ENCODE measurements at places on chromosomes 16 and 17.
A peak's percentile ranks its signal among the peaks of the same experiment; 100 is the strongest.

GRCh38 chr17:80414508-80414802 lies 512 bp upstream of the ENDOV start:
- DNase-seq = no peak

DNA sequence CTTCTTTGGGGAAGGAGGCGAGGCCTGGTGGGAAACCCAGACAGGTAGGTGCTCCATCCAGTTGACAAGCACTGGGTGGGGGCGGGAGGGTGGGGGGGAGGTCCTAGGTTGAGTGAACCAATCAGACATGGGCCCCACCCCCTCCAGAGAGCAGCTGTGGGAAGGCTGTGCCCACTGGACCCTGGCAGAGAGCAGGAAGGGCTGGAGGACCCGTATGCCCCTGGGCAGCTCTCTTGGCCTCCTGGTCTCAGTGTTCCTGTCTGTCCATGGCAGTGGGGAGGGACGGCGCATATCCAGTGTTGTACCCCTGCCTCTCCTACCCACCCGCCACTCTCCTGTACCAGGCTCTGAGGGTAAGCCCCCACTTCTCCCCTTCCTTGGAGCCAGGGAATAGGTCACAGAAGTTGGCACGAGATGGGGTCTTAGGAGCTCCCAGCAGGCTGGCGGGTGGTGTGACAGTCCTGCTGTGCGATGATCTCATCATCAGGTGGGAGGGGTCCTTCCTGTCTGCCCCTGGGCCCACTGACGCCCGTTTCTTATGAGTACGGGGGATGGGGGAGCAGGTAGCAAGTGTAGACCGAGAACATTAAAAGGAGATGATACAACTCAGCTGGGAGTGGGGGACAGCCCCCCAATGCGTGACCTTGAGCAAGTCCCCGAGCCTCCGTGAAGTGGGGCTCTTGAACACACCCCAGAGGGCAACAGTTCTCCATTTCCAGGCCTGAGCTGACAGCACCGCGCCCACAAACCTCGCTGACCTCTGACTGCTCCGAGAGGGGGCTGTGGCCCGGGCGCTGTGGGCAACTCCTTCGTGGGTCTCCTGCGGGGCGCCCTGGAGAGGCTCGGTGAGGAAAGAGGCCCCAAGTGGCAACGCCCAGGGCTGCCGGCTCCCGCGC lies 1.2 kb upstream of the ZFPM1 start:
- DNase-seq = no peak

GRCh38 chr17:34958438-34958837 lies 2.8 kb downstream of the CCT6B start:
- DNase-seq = no peak

- DNase-seq = peak; percentile 64
Measured at GRCh38 chr17:27494192-27495091, 38.2 kb downstream of the KSR1 start.

- no peak for DNase-seq
Measured at GRCh38 chr16:2234813-2235170, 1.5 kb upstream of the DNASE1L2 start.

DNA sequence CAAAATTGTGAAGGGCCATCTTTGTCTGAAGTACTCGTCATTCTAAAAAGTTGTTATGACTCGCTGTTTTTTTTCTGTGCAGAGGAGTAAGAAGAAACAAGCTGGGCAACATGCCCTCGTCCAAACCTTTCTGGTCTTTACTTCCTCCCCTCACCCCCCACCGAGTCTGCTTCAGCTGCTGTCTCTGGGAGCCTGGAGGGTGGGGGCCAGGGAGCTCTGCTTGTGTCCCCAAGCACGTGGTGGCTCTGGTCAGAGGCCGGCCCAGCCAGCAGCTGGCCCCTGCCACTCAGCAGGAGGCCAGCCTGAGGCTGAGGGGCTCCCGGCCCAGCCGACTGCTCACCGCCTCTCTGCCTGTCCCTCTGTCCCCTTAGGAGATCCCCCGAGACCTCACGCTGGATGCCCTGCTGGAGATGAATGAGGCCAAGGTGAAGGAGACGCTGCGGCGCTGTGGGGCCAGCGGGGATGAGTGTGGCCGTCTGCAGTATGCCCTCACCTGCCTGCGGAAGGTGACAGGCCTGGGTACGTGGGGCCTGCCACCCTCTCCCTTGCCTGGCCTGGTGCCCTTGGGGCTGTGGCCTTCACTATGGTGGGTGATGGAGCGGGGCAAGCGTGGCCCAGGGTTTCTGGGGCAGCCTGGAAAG lies 53.7 kb upstream of the LGALS9 start:
- DNase-seq = no peak

DNA sequence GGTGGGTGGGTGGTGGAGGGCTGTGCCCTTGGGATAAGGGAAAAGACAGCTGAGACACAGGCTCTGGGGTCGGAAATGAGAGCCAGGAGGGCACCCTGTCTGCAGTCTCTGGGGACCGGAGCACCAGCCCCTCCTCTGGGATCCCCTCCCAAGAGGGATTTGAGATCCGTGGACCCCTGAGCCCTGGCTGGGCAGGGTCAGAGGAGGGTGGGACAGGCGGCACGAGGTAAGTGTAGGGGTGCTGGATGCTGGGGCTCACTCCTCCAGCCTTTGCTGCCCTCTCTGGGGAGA lies 425 bp downstream of the SGSH start:
- DNase-seq = no peak

Measured in breast epithelium (tissue), 4 donors.